ENCODE measurements at places on chromosomes 2 and 18. TPM values are rescaled to one million over a fixed set of nuclear protein-coding genes. Genes with fewer than 3 reads are reported as not detected.
A peak's percentile ranks its signal among the peaks of the same experiment; 100 is the strongest.

DNA sequence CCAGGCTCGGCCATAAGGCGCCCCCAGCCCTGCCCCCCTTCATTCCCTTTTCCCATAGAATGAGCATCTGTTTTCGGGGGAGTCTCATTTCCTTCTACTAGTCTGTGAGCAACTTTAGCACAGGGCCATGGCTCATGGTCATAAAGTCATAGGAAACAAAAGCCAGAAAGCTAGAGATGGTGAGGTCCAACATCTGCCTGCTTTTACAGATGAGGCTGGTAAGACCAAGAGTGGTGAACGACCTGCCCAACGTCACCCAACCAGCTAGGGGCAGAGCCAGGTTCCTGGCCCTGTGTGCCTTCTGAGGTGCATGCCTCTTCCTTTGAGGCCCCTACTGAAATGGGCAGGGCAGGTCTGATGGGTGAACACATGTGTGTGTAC lies 212.7 kb downstream of the DYSF start:
- no peak for DNase-seq

Gene AGXT
- polyA plus RNA-seq = not detected

DNA sequence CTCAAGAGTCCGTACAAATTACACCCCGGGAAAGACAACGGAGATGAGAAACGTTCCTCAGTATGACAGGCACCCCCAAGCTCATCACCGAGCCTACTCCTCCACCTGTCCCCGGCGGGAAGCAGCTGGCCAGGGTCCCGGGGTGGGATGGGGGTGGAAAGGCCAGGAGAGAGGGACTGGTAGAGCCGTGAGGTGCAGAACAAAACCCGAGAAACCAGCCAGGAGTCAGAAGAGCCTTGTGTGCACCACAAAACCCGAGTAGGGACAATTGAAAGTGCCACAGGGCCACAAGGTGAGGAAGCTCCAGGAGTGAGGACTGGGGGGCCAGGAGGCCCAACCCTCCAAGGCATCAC lies 75.5 kb upstream of the SALL3 start:
- no peak for DNase-seq

DNA sequence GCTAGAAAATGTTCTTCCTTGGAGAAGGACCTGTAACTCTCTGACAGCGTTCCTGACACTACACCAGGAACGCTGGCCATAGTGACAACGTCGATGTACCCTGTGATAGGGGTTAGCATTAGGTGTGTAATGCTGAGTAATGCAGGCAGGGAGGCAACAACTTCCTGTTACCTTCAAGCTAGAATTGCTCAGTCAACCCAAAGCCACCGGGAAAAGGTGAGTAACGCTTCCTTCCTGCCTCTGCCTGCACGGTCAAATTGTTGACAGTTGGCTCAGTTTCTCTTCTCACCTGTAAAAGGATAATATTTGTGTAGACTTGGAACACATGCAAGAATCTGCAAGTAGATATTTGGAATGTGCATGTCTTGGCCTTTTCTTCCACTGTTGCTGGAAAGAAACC lies 12.7 kb downstream of the FAM110C start:
- DNase-seq = no peak

DNA sequence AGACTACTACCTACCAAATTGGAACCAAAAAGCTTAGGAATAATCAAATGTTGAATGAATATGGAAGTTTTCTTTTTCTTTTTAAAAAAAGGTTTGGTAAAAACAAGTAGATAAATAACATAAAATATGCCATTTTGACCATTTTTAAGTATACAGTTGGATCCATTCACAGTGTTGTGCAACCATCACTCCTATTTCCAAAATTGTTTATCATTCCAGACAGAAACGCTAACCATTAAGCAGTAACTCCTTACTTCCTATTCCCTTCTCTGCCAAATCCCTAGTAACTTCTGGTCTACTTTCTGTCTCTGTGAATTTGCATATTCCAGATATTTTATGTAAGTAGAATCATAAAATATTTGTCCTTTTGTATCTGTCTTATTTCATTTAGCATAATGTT lies 39.8 kb downstream of the CD302 start:
- DNase-seq = no peak

DNA sequence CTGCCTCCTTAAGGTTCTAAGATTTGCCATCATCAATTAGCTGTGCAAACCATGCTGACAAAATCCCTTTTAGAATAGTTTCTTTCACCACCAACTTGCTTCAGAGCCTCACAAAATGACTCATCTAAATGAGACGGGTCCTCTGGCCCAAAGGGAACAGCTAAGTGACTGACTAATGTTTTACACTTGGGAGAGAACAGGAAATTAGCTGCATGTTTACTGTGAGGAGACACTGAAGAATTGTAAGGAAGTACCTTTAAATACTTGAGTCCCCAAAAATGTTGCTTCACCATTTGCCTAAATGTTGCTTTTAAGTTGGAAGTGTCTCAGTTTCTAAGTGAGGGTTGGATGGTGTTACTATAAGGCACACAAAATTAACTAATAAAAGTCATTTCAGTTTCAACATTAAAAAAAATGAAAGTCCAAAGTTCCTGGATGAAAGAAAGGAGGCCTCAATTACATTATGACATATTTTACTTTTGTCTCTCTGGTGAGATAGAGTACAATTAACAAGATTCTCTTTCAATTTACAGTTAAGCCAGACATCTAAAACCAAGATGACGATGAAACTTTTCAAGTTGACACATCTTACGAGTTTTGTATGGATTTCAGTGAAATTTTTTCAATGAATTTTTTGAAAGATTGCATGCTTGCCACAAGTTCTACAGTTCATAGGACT lies 229.1 kb upstream of the FN1 start:
- DNase-seq = peak; percentile 50

- DNase-seq = no peak
These were observed 13.8 kb downstream of the BABAM2 start for GRCh38 chr2:27904405-27904665.

DNA sequence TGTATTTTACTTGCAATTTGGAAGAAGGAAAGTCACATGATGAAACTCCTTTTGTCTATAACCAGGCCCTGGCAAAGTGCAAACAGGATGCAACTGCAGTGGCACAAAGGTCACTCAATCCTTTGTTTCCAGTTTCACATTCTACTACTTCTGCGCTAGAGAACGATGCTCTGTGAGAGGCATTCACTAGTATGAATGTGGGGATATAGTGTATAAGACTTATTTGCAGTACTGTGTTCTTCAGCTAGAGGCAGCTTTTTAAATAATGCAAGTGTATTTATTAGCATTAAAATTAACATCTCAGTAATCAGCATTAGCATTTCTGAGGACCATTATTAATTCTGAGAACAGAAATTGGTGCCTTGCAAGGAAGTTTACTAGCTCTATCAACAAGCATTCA lies 68.9 kb downstream of the PRPF40A start:
- no peak for DNase-seq

Gene RGPD4
- not detected for polyA plus RNA-seq

DNA sequence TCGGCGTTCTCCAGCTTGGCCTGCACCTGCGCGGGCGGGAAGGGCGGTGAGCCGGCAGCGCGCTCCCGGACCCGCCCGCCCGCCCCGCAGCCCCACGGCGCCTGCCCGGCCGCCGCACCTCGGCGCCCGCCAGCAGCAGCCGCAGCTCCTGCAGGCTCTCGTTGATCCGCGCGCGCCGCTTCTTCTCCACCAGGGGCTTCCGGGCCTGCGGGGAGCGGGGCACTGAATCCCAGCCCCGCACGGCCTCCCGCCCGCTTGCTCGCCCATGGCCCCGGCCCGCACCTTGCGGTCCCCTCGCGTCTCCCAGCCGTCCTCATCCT lies 335 bp downstream of the HES6 start:
- DNase-seq = no peak

Gene CAPN14
- polyA plus RNA-seq = 0.09 TPM

Gene SOX11
- 2.8 TPM for polyA plus RNA-seq

DNA sequence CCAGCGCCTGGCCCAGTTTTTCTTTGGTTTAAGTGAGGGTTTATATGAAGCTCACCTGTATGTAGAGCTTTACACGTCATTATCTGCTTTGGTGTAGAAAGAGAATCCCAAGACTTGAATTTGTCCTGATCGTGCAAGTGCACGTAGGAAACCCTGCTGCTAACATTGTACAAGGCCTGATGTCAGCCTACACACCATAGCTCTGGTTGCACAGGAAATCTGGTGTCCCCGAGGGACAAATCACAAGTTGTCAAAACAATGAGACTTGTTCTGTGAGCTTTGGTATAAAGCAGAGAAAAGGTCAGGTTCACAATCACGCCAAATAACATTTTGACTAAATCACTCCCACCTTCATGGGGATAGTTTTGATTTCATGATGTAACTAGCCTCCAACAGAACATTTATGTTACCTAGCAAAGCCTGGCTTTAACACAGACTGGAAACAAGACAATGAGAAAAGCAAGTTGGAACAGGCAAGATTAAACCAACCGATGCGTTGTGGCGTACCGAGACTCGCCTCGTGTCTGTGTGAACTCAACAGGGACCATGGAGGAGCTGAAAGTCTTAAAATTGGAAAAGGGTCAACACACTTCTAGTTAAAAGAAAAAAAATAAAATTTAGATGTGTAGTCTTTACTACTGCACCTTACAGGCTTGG lies 41.4 kb downstream of the ZAP70 start:
- no peak for DNase-seq

Gene CD8B2
- polyA plus RNA-seq = not detected

DNA sequence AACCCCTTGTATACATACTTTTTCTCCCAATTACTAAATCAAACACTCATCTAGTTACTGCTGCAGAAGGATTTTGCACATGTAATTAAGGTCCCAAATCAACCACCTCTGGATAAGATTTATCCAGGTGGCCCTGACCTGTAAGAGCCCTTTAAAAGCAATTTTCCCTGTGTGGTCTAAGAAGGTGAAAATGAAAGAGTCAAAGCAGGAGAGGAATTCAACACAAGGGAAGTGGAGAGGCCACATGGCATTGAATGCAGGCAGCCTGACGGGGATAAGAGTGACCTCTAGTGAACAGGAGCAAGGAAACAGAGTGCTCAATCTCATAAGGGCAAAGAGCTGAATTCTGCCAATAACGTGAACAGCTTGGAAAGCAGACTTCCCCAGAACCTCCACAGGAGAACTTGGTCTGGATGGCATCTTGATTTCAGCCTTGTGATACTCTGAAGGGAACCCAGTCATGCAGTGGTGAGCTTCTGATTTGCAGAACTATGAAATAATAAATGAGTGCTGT lies 27.2 kb downstream of the PPP3R1 start:
- no peak for DNase-seq

DNA sequence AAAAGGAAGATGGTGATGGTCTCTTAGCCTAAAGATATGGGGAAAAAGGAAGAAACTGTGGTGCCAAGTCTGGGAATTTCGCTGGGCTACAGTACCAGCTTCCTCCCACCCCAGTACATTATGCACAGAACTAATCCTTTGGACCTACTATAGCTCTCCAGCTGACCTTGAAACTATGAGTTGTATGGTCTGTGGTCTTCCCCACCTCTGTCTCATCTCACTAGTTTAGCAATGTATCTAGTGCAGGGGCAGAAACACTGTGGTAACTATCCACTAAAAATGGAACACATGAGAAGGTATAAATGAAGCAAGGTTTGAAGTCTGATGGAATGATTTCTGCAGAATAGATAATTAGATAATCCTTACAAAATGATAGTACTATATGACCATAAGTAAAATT lies 190.4 kb upstream of the CCDC150 start:
- no peak for DNase-seq

Gene EMX1
- polyA plus RNA-seq = not detected

DNA sequence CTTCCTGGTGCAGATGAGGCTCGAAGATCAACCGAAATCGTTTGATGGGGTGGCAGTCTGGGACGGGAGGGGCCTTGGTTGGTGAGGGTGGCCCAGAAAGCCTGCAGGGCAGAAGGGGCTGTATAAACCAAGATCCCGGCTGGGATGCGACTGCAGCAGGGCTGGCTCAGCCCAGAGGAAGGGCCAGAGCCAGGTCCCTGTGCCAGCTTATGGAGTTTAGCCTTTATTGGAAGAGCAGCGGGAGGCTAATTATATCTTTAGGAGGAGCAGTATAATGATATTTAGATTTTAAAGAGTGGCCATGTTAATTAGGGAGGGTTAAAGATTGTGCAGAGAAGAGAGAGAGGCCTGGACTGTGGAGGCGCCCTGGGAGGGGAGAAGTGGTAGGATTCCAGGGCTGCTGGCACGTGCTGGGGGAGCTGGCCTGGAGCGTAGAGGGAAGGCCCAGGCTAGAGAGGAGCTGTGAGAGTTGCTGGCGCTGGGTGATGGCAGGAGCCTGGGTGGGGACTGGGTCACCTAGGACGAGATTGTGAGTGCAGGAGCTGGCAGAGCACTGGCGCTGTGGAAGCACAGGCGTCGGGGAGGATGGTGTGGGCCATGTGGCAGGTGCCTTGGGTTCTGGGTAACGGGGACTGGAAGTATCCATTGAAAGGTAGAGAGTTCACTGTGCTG lies 25.1 kb downstream of the TRAF3IP1 start:
- no peak for DNase-seq

GRCh38 chr2:187493877-187494568 lies 46.0 kb upstream of the CALCRL start:
- no peak for DNase-seq

Gene SLC40A1
- 5.4 TPM for polyA plus RNA-seq

- DNase-seq = peak; percentile 6
These were observed 14.1 kb downstream of the EMX1 start for GRCh38 chr2:72931280-72931910.

DNA sequence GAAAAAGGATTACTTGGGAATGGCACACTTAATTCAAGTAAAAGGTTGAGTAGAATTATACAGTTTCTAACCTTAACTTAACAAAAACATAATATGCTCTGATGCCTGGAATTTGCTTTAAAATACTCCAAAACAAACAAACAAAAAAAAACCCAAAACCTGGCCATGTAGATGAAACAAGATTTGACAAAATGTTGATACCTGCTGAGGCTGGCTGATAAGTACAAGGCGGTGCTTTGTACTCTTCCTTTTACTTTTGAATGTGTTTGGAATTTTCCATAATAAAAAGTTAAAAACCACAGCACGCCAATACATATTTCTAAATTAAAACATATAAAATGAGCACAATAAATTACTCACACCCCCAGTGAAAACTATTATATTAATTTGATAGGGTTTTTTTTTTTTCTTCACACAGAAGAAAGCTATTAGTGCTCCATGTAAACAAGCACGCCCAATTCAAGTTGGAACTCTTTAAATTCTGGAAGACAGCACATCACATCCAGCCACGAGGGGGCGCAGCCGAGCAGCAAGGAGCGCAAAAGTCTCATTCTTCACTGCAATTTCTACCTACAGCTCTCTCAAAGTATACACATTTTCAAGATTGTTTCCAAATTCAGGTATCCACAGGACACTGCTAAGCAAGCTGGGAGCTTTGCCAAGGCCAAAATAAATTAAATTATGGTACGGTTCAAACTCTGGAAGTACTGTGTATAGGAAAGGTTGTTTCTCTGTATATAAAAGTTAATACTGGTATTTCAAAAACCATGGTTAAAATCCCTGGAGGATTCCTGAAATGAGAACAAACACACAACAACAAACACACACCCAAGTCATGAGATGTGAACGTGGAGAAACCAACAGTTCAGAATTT lies 7.5 kb downstream of the SERTAD2 start:
- DNase-seq = no peak

GRCh38 chr2:197241596-197241995 lies 69.0 kb downstream of the ANKRD44 start:
- no peak for DNase-seq

DNA sequence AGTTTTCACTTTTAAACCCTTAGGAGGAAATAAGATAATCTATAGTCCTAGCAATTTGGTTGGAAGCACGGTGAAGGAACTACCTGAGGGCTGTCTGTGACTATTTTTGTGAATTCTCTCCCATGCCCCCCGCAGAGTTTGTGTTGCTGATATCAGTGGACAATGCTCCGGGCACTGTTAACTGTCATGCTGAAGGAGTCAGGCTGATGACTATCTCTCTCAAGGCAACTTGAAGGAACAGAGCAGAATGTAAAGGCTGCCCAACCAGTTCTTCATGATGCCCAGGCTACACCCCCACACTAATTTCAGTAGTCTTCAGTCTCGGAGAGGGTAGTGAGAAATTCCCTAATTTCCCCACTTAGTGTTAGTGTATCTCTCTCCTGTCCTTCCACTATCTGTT lies 21.6 kb upstream of the RAB6C start:
- no peak for DNase-seq
